ENCODE measurements at places on chromosomes 16 and 17.

DNA sequence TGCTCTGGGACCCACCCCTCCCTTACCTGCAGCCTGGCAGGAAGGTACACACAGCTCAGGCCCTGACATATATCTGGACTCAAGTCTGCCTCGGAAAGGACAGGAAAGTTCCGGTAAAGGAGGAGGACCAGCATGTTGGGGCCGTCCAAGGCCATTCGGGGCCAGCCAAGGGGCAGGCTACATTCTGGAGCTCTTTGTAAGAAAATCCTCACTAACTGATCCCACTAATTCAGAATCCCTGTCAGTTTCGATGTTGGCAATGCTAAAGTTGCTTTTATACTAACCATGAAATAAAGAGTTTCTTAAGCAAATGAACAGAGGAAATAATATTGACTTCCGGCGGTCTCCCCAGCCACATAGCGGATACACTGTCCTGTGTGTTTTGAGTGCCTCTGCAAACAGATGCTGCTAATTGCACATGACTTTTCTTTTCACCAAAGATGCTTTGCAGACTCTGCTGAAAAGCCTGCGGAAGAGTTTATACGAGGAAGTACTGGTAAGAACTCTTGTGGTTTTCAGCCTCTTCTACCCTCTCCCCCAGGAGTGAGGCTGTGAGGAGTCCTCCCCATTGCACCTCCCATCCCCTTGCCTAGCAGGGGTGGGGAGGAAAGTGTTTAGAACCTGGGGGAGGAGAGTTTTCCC is 54.8 kb downstream of the PLXDC1 start:
- DNase-seq: no peak

DNA sequence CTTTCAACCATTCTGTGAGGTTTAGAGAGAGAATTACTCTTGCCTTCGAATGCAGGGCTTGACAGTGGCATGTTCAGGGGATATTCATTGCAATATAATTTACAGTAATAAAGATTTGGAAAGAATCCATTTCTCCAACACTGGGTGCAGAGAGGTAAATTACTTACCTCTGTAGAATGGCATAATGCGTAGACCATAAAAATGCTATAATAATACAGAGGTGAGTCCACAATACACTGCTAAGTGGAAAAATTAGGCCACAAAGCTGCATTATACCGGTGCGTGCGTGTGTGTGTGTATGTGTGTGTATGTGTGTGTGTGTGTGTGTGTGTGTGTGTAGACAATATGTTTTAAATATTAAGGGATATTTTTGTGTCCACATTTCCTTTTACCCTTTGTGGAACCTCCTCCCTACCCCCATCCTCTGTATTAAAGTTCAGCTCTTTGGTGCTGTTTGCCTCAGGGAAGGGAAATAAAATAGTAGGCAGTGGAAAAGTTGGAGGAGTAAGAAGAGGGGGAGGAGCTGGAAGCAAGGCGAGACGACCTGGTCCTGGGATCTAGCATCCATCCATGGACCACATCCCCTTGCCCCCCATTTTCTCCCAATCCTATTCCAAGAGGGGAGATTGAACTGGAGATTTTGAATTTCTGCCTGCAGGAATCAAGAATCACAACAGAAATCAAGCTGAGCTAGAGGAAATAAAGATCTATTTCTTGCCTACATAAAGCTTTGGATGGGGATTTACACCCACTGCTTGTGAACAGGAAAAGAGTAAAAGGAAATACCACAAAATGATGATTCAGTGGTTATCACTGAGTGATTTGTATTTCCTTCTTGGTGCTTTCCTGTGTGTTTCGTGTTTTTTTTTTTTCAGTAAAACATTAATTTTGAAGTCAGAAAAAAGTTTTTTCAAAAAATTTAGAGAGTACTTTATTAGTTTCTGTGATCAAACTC is 124.8 kb downstream of the RGS9 start:
- no peak for DNase-seq

- DNase-seq: no peak
These were observed 57.4 kb upstream of the TEKT3 start for GRCh38 chr17:15398736-15399331.

GRCh38 chr17:10109146-10109545 is 89.3 kb downstream of the GAS7 start:
- DNase-seq: no peak

GRCh38 chr16:560701-561412 is 663 bp downstream of the PRR35 start:
- no peak for DNase-seq

DNA sequence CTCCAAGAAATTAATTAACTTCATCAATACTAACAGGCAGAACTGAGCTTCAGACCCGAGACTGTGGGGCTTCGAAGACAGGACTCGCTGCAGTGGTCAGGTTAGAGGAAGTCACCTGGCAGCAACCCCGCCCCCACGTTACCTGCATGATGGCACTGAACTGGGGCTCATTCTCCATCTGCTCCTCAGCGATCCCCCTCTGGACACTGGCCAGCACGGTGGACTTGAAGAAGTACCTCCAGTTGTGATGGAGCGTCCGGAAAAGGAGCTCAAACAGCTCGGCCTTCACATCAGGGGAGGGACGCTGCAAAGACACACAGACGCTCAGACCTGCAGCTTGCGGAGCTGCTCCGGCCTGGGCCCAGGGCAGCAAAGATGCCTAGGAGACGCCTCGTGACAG is 40.9 kb upstream of the GSG1L start:
- no peak for DNase-seq

DNA sequence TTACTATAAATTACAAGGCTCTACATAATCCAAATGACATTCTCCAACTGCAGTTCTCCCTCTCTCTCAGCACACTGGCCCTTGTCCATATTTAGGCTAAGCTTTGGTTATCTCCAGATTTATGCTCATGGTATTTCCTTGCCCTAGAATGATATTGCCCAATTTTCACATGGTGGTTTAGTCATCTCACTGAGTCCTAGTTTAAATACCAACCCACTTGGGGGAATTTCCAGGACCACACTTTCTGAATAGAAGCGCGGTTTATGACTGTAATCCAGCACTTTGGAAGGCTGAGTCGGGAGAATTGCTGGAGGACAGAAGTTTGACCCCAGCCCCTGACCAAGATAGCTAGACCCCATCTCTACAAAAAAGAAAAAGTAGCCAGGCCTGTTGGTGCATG is 280.1 kb upstream of the MON1B start:
- DNase-seq: no peak

GRCh38 chr17:39738568-39738901 is 797 bp downstream of the GRB7 start:
- peak; percentile 74 for DNase-seq

GRCh38 chr17:27993161-27993695 is 49.2 kb upstream of the NLK start:
- no peak for DNase-seq

DNA sequence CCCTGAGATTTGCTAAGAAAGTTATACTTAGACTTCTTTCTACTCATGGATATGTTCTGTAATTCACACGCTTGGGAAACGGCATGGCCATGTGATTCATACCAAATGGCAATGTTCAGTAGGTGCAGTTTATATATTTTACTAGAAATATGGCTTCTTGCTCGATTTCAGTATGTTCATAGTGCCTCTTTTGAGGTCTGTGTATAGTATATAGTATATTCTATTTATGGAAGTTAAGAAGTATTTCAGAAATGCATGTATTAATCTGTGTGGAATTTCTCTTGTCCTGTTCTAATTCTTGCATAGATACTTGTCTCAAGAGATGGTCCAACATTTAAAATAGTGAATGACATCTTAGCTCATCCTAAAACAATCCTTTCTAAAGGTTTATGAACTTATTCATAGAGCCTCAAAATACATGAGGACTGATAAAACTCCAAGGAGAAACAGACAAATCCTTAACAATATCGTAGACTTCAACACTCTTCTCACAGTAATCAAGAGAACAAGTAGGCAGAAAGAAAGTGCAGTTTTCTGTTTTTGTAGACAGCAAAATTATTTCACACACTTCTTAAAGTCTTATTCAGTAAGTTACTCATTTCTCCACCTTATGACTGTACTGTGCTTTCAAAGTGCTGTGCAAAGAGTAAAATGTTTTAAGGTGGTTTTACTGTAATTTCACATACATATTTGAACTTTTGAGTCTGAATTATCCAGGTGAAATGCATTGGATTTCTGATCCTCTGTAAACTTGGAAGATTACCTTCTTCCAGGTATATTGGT is 11.1 kb downstream of the BPTF start:
- no peak for DNase-seq

DNA sequence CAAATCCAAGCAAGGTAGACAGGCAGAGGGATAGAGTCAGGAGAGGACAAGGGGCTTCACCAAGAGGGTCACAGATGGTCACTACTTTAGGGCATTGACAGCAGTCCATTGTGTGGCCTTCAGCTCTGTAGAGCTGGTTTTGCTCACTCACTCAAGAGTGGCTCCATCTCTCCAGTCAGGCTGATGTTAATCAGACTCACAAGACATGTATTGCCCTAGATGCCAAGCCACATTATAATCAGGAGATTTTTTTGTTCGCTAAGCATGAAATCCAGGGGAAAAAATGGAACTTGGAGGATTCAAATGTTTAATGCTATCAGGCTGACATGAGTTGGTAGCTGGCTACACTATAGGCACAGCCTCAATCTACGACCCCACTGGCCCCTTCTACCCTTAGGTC is 32.5 kb downstream of the CD300LF start:
- no peak for DNase-seq

DNA sequence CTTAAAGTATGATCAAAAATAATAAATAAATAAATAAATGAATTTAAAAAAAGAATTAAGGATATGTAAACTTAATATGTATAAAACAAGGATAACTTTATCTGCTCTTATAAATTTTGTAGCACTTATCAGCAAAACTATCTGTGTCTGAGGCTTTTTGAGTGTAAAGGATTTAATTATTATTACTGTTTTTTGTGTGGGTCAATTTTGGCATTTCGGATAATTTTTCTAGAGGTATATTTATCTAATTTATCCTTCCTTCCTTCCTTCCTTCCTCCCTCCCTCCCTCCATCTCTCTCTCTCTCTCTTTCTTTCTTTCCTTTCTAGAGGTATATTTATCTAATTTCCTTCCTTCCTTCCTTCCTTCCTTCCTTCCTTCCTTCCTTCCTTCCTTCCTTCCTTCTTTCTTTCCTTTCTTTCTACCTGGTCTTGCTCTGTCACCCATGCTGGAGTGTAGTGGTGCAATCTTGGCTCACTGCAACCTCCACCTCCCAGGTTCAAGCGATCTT is 120.8 kb downstream of the ABCA8 start:
- DNase-seq: no peak

GRCh38 chr17:7293159-7293558 is 1.3 kb downstream of the YBX2 start:
- DNase-seq: no peak

DNA sequence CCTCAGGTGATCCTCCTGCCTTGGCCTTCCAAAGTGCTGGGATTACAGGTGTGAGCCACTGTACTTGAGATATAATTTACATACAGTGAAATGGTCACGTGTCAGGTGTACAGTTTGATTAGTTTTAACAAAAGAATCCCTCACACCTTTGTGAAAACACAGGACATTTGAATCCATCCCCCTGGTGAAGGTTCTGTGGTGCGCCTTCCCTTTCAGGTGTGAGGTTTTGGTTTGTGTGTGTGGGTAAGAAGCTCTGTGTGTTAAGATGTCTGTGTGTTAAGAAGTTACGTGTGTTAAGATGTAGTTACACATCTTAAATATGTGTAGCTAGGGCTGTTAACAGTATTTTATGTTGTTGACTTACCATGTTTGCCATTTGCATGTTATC is 4.4 kb downstream of the SEC14L1 start:
- no peak for DNase-seq

DNA sequence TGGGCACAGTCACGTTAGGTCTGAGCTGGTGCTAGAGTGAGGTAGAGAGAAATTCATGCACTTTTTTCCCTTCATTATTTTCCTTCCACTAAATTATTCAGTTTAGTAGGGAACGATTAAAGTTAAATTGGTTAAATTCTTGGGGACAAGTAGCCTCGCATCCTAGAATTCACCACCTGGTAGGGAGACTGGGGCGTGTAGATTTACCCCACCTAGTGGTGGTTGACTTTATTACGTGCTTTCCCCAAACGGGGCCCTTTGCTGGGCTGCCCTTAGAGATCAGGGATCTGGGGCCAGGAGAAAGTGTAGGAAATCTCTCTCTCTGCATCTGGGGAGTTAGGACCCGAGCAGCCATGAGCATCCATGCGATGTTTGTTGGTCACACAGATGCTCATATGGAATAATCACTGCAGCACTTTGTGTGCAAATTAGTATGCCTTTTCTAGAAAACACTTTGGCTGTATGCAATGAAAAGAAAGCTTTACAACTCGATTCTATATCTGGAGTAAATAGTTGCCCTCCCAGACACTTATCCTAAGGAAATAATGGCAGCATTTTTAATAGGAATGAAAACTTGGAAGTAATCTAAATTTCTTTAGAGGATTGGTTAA is 107.0 kb downstream of the PLCG2 start:
- no peak for DNase-seq

GRCh38 chr17:3723556-3724377 is at the start of gene HASPIN:
HASPIN (plus strand) TSS chr17:3723903; CDS start chr17:3723936, 33 bp downstream.
- DNase-seq: peak; percentile 81

DNA sequence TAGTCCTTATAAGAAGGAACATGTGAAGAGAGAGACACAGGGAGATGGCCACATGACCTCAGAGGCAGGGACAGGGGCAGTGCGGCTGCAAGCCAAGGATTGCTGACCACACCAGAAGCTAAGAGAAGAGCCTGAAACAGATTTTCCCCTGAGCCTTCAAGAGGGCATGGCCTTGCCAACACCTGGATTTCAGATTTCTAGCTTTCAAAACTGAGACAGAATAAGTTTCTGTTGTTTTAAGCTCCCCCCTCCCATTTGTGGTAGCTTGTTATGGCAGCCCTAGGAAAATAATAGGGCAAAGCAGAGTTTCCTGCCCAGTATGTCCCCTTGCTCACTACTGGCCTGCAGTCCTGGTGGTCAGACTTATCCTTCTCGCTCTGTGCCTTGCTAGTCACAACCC is 204.5 kb downstream of the CCDC182 start:
- no peak for DNase-seq

DNA sequence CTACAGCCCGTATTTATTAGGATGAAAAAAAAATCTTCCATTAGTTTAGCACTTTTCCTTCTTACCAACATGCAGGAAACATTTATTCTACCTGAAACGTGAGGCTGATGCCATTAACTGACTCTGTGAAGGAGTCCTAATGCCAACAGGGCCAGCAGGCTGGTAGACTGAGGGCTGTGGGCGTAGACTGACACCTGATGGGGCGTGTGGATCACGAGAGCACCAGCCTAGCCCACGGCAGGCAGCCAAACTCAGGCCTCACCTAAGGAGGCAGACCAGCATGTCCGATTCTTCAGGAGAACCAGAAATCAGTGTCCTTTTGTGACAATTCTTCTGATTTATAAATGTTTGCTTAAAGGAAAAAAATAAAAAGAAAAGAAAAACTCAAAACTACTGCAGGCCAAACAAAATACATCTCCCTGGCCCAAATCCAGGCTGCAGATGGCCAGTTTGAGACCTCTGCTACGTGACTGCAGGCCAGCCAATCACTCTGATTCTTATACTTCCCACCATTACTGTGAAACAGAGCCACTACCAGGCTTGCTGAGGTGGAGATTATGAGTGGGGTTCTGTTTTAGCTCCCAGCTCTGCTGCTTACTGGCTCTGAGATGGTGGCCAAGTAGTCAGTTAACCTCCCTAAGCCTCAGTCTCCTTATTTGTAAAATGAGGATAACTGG is 66.5 kb downstream of the GNAO1 start:
- DNase-seq: no peak

GRCh38 chr17:62882284-62882683 is 74.2 kb upstream of the MARCHF10 start:
- DNase-seq: no peak

- DNase-seq: no peak
These were observed 104.4 kb downstream of the MYO1D start for GRCh38 chr17:32772453-32773025.

- no peak for DNase-seq
These were observed 70.2 kb upstream of the PSMD7 start for GRCh38 chr16:74226338-74226954.

Data from prostate gland (tissue), 2 donors.